ENCODE measurements at places on chromosomes 2 and 18.

- DNase-seq: no peak
These were observed 548.5 kb upstream of the SLC8A1 start for GRCh38 chr2:41000374-41000773.

DNA sequence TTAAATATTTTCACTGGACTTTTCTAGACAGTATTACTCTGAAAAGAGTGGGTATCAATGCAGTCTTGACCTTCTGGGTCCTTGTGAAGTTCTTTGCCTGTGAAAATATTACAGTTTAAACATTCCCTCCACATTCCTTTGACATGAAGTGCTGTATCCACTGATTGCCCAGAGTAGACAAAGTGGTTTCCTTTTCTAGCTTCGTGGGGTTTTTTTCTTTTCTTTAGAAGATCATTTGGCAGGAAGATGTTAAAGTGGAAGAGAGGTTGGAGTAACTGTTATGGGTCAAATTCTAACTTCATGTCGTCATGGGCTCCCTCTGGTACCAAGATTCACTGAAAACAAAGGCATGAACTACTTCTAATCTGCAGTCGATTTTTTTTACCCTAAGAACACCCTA, 496.9 kb downstream of the EPHA4 start:
- no peak for DNase-seq

GRCh38 chr2:129144082-129144791, 825.6 kb upstream of the HS6ST1 start:
- DNase-seq: no peak

DNA sequence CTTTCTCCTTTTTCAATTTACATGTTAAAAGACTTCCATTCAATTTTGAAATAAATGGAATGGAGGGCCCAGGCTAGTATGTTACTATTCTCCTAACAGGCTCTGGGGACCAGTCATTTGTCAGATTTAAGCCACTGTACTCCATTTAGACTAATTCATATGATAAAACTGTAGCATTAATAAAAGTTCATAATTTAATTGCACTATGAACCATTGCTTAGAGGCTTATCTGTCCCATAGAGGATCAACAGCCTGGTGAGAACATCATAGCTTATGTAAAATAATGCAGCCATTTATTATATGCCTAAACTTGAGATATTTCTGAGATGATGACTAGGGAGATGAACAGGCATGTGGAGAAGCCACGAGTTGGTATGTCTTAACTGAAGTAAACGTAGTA, 156.0 kb downstream of the RIT2 start:
- DNase-seq: no peak

DNA sequence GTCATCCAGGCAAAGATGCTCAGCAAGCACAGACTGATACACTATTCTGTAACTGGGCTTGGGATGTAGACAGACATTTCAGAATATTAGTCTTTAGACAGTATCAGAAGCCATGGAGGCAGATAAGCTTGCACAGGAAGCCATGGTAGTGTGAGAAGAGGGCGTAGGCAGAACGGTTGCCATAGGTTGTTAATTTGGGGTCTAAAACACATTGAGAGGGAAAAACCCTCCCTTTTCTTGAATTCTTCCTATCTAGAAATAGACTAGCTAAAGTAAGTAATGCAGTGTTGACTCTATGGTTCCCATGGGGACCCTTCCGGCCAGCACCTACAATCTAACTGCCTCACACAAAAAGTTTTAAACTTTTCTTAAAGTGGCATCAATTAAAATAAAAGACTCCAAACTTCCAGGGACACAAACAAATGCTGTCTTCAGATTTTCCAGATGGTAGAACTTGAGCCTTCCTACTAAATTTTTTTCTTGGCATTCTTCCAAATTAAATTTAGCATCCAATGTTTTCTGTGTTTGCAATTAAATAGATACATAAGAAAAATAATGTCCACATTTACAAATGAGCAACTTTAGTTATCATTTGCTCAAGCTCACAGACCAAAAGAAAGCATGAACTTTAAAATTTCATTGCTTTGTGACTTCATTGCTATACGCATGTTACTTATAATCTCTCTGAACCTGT, 1.9 kb downstream of the PRKRA start:
- DNase-seq: no peak

GRCh38 chr2:127025359-127026166, 81.4 kb downstream of the BIN1 start:
- no peak for DNase-seq

- DNase-seq: no peak
These were observed 72.6 kb upstream of the SMAD7 start for GRCh38 chr18:49023271-49023937.

DNA sequence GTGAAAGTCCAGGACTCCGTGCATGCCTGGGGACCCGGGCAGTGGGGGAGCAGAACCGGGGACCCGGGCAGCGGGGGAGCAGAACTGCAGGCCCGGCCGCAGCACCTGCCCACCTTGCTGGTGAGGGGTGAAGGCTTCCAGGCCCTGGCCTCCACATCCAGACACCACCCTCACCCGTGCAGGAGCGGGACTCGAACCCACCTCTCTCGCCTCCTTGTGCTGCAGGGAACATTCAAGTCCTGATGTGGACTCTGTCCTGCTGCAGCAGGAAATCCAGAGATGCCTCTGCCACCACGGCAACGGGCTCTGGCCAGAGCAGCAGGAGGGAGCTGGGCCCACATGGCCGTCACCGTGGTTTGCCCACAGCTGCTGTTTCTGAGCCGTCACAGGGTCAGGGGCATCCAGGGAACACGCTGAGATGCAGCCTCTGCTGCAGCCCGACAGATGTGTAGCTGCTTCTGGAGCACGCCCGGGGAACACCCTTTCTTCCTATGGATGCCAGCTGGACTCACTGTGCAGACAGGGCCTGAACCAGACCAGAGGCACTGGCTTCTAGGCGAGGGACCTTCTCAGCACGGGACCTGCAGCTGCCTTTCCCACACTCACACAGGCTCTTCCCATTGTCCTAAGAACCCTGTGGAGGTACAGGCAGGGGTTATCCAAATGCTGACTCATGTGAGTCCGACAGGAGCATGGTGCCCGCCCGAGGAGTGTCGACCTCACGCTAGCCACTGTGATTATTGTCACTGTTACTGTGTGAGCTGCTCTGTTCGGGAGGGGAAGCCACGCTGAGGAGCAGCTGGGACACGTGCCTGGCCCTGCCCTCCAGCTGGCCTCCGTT, 89.2 kb upstream of the CTDP1 start:
- no peak for DNase-seq

- no peak for DNase-seq
These were observed 115.0 kb downstream of the CERS6 start for GRCh38 chr2:168571061-168571460.

DNA sequence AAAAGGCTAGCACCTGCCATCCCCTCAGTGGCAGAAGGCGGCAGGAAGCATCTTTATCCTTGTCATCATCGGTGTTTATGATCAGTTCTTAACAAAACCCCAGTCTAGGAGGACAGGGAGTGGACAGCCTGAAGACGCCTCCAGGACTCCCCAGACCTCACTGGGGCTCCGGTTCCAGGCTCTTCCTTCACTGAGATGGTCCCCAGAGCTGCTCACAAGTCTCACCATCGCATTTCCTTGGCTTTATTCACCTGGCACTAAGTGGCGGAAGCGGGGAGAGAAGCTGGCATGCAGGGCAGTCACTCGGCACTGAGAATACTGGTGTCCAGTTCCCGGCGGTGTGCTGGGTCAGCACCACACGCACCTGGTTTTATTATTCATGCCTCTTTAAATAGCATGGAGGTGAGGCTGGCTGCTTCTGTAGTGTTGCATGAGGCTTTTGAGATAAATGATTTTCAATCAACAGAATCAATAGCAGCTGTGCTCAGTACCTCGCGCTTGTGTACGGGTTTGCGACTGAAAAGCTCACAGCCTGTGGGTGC, 68.7 kb downstream of the CABLES1 start:
- DNase-seq: no peak

GRCh38 chr2:240974771-240975572, 23.4 kb upstream of the SNED1 start:
- no peak for DNase-seq

DNA sequence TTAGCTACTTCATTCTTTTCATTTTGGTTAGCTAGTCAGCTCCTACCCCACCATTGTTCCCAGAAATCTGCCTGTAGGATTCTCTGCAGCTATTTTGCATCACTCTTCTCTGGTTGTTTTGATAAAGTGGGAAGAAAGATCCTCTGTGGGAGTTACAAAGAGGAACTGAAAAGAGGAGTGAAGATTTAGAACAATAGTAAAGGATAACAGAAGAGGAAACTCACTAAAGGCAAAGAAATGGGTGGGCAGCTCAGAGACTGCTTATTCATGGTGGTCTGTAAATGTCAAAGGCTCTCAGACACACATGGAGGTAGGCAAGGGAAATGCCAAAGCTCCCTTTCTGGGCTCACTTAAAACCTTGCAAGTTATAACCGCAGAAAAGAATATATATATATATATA, 17.2 kb upstream of the CD207 start:
- no peak for DNase-seq

- no peak for DNase-seq
These were observed 165.6 kb downstream of the SMAD7 start for GRCh38 chr18:48785091-48785614.

- no peak for DNase-seq
These were observed 73.3 kb upstream of the L3MBTL4 start for GRCh38 chr18:6487968-6488367.

DNA sequence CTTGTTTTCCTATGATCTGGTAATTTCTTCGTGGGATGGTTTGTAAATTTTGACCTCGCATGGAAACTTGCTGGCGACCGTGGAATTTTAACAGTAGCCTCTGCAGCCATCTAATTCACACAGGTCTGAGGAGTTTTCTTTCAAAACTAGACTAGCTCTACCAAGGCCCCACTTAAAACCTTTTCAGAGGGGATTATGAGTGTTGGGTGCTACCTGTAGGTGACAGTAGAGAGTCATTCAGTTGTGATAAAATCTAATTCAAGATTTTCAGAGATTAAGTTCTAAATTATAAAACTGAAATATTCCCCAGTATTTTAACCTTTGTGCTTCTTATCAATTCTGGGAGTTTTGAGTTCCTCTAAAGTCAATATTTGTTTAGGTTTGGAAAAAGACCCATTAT, 31.0 kb downstream of the THSD7B start:
- no peak for DNase-seq

DNA sequence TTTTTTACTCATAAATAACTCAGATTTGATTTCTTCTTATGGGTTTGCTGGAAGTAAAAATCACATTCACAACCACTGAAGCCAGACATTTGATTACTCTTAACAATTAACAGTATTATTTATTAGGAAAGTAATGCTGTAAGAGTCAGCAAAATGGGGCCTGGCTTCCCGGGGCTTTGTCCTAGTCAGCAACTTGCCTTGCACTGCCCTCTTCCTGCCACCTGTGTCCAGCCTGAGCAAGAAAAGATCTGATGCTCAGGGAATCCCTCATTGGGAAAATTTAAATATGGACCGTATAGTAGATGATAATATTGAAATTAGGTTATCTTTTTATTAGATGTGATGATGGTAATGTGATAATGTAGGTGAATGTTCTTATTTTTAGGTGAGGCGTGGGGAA, 30.8 kb upstream of the ACYP2 start:
- DNase-seq: no peak

- no peak for DNase-seq
These were observed 2.2 kb downstream of the CTDSP1 start for GRCh38 chr2:218401890-218402289.

GRCh38 chr18:42159146-42159545, 204.1 kb downstream of the PIK3C3 start:
- DNase-seq: no peak

DNA sequence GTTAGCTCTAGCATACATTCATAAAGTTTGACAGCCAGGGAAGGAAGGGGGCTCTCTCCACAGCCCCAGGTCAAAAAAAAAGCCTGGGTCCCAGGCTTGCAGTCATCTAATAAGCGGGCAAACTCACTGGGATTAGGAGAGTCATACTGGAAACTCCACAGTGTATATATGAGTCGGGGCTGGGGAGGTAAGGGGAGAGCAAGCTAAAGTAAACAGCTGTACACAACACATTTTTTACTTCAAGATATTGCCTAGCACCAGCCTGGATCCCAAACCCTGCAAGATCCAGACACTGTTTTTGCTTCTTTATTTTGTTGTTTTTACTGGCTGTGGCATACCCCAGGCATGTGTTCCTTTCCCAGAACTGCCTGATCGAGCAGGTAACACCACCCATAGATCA, 291.3 kb upstream of the TANK start:
- DNase-seq: no peak

DNA sequence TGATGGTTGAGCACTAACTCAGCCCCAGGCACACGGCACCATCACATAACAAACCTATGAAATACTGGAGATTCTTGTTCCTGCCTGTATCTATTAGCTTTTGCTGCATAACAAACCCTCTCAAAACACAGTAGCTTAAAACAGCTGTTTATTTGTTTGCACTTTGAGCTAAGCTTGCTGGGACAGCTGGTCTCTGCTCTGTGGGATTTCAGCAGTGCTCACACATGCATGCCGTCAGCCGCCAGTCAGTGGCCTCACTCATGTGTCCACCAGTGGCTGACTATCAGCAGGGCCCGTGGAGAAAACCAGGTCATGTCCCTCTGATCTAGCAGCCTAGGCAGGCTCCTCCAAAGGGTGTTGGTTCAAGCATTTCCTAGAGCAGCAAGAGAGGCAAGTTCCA, 52.8 kb upstream of the RAB12 start:
- DNase-seq: no peak

GRCh38 chr2:99644419-99644787, 154.6 kb upstream of the REV1 start:
- no peak for DNase-seq

Data from cortex of kidney (tissue), 1 donor.